ENCODE measurements at places on chromosomes 3 and 15.

GRCh38 chr3:98512576-98512975 lies 10.1 kb downstream of the CLDND1 start:
- DNase-seq, result no peak

DNA sequence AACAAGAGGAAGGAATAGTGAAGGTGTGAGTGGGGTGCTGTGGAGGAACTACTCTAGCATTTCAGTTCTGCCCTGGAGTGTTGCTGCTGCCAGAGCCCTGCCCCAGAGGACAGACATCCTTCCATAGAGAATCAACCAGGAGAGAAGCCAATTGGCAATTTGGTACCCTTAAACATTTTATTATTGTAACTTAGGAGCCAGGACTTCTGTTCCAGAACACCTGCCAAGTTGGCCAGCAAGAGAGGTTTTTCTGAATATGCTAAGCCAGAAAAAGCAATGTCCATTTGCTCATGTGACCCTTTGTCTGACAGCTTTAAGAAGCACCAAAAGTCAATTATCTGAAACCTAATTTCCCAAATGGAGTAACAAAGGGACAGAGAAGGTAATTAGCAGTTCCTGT lies 264.9 kb downstream of the MEX3B start:
- DNase-seq, result no peak

GRCh38 chr3:170467007-170467406 lies 48.3 kb downstream of the CLDN11 start:
- DNase-seq, result no peak

- no peak for DNase-seq
These were observed 1476.9 kb downstream of the SI start for GRCh38 chr3:163601426-163601825.

DNA sequence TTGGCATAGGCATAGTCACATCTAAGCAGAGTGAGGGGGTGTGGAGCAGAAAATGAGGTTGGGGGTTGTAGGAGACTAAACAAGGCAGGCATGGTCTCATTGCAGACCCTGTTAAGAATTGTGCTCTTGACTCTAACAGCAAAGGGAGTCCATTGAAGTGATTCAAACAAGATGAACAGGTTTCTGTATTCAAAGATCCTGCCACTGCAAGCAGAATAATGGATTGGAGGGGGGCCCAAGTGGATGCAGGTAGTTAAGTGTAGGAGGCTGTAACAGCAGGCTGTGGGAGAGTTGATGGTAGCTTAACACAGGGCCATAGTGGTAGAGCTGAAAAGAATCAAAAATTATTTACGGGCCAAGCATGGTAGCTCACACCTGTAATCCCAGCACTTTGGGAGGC lies 34.4 kb downstream of the CASR start:
- no peak for DNase-seq
